Fibroblast of gingiva (primary cell): ENCODE measurements at places on chromosomes 2 and 18.
A peak's percentile ranks its signal among the peaks of the same experiment; 100 is the strongest.

DNA sequence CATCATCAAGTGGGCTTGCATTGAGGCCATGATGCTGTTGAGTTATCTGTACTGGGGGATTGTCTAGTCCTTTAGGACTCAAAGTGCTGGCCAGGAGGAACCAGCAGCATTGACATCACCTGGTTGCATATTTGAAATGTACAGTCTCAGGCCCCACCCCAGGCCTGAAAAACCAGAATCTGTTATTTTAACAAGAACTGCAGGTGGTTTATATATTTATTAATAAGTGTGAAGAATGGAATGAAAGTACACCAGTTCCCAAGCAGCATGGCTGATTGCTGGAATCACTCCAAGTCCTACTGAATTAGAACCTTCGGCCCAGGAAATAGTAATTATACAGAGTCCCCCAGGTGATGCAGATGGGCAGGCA is 2.8 kb downstream of the IL1F10 start:
- no peak for DNase-seq

DNA sequence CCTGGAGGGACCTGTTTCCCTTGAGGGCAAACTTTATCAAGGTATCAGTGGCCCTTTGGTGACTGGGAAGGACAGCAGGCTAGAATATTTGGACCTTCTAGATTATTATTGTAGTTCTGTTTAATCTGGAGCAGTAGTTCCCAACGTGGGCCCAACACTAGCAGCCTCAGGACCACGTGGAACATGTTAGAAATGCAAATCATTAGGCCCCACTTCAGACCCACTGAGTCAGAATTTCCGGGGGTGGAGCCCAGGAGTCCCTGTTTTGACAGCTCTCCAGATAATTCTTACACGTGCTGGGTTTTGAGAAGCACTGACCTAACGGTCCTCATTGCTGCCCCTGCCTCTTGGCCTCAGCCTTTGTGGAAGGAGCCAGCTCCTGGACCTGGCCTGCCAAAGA is 25.5 kb upstream of the DYNC2LI1 start:
- no peak for DNase-seq

GRCh38 chr2:96201338-96201737 is 7.3 kb downstream of the STARD7 start:
- no peak for DNase-seq

DNA sequence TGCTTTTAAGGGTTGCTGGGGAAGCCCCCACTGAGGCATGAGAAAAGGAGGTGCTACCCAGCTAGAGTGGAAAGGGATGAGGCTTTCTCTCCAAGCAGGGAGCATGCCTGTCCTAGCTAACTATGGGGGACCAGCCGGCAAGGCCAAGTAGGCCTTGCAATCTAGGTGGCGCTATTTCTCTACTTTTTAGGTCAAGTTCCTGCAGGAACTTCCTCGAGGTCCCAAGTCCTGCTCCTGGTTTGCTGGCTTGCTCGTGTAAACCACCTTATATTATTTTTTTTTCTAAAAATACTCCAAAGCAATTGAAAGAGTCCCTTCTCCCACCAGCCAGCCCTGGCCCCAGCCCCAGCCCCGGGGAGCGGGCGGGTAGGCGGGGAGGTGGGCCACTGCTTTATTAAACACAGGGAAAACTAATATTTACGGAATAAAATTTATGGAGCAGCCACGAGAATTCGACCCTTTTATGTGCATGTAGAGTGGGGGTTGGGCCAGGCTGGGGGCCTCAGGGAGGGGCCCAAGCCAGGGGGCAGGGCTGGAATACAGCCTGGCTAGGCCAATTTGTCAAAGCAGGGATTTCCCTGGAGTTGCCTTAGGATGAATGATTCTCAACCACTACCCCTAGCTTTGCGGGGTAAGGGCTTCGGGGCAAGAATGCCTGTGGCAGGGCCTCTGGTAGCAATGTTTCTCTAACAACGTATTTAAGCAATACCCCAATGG is 12.8 kb upstream of the IHH start:
- peak; percentile 71 for DNase-seq

- DNase-seq = no peak
Observed at GRCh38 chr18:45854036-45854586, 28.6 kb downstream of the SIGLEC15 start.

DNA sequence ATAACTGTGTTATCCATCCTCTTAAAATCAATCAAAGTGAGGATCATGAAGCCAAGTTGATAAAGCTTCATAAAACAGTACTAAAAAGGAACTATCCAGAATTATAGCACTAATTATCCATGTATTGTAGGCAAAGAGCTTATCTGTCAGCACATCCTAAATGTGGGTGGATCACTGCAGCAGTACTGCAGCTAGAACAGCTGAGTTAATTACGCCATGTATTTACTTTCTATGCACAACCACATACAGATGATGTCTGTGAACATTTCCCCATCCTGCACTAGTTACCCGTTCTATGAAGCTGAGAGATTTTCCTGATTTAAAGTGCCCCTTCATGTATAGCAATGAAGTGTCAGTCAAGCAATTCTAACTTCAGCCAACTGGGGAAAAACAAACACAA is 96.6 kb downstream of the RAPH1 start:
- no peak for DNase-seq
